ENCODE measurements at places on chromosomes 4 and X.

DNA sequence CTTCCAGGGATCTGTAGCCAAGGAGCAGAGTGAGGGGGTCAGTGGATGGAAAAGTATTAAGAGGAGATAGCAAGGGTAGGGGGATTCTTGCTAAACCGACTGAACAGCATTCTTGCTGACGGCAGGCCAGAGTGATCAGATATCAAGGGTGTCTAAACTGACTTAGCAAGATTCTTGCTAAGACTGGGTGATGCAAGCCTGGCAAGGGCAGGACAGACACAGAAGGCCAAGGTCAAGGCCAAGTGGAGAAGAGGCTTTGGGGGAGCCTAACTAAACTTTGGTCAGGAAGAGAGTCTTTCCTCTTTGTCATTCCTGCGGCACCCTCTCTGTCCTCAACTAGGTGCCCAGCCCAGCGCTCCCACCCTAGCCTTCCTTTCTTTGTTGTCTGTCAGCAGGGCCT is 799 bp downstream of the XPNPEP2 start:
- no peak for DNase-seq

GRCh38 chr4:7660176-7661039 is 225.7 kb upstream of the PSAPL1 start:
- DNase-seq: no peak

GRCh38 chr4:60897415-60897814 is 302.7 kb upstream of the ADGRL3 start:
- DNase-seq: no peak

GRCh38 chr4:183658362-183659028 is 490 bp downstream of the RWDD4 start:
- peak; percentile 15 for DNase-seq

DNA sequence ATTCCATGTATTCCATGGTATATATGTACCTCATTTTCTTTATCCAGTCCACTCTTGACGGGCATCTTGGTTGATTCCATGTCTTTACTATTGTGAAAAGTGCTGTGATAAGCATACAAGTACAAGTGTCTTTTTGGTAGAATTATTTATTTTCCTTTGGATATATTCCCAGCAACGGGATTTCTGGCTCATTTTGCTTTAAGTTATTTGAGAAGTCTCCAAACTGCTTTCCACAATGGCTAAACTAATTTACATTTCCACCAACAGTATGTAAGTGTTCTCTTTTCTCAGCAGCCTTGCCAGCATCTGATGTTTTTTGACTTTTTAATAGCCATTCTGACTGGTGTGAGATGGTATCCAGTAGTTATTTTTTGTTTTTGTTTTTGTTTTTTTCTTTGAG is 17.6 kb upstream of the FAT4 start:
- DNase-seq: no peak

DNA sequence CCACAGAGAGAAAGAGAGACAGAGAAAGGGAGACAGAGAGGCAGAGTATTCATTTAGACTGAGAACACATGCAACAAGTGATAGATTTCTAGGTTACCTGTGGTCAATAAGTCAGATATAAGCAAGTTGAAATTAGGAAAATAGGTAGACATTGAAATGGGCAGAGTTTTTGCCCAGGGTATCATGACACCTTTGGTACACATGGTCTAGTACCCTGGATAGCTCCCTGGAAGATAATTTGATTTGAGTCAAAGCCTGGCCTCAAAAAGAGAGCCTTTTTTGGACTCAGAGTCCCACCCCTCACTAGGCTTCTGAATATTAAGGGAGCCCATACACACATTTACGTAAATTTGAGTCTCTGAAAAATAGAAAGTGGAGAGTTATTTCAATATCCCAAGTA is 4.0 kb upstream of the RPS6KA6 start:
- no peak for DNase-seq

All from activated CD4-positive, alpha-beta T cell treated with anti-CD3 and anti-CD28 coated beads for 48 hours (primary cell).